ENCODE measurements at places on chromosomes 1 and 21.

GRCh38 chr1:228460821-228461220 is 26.4 kb upstream of the RNF187 start:
- DNase-seq, result no peak

- DNase-seq, result no peak
Measured at GRCh38 chr1:230940848-230941247, 37.8 kb downstream of the TTC13 start.

DNA sequence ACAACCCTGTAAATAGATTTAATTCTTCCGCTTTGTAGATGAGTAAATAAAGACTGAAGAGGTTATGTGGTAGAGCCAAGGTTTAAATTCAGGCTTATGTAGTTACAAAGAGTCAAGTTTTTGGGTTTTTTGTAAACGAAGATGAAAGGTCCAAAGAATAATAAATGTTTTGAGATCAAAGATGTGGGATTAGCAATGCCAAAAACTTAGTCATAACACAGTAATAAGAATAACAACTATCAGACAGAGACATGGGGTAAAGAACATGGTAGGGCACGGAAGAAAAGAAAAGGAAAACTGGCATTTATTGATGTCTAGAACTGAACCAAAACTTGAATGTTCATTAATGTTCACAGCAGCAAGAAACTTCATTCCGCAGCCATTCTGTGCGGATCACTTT is 42.9 kb downstream of the EXTL2 start:
- DNase-seq, result no peak

DNA sequence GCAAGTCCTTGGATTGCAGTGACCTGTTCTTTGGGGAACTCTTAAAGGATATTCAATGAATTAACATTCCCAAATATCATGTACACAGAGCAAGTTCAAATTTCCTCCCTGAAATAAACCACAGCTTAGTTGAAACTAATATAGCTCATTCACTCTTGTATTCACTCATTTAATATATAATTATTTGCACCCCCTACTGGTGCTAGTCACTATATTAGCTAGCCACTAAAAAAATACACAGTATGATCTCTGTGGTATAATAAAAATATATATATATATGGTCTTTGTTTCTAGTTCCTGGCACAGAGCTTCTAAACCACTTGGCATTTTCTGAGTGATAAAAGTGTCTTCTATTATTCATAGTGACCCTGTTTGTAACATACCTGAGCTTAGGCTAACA is 177.3 kb upstream of the LYPLAL1 start:
- no peak for DNase-seq

DNA sequence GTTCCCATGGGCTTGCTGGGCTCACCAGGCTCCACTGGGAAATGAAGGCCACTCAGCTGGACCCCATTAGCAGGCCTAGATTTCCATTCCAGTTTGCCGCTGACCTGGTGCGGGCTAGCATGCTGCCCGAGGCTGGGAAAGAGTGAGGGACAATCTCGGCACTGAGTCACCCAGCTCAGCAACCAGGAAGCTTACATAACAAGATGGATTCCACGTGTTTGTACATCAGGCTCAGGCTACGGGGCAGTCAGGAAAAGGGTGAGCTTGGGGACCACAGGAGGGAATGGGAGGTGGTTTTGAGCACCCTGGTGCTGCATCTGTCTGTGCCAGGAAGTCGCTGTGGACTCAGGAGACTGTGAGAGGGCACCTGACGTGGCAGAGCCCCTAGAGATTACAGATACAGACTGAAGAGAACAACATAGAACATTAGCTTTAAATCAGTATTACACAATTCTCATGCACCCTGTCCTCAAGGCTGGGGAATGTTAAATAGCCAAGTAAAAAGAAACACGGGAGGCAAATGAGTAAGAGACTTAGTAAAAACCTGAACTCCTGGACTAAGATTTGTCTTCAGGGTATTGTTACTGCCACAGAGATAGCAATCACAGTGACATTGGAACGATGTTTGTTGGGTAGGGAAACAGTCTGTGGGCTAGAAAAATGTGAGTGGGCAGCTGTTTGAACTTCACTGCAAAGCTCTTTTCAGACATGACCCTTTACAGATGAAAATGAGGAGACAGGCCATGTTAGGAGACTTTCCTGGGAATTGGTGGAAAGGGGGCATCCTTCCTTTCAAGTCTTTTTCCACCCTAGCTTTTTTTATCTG is 51.1 kb downstream of the GLUL start:
- DNase-seq, result no peak

GRCh38 chr1:77038000-77038399 is 170.7 kb downstream of the ST6GALNAC5 start:
- no peak for DNase-seq

DNA sequence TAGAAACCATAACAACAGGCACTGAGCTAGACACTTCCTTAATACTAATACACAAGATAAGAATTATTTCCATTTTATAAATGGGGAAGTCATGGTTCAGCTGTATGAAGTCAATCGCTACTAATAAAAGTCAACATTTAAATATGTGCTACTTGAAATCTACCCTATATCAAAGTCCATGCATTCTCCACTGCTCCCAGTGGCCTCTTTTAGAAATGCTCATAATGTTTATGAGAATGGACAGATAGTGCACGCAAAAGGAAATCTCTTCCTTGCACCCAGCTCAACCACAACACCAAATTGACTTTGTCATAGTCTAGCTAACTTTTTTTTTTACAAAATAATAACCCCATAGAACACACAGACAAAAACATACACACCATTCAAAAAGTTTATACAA is 281.7 kb upstream of the CXADR start:
- DNase-seq, result no peak

DNA sequence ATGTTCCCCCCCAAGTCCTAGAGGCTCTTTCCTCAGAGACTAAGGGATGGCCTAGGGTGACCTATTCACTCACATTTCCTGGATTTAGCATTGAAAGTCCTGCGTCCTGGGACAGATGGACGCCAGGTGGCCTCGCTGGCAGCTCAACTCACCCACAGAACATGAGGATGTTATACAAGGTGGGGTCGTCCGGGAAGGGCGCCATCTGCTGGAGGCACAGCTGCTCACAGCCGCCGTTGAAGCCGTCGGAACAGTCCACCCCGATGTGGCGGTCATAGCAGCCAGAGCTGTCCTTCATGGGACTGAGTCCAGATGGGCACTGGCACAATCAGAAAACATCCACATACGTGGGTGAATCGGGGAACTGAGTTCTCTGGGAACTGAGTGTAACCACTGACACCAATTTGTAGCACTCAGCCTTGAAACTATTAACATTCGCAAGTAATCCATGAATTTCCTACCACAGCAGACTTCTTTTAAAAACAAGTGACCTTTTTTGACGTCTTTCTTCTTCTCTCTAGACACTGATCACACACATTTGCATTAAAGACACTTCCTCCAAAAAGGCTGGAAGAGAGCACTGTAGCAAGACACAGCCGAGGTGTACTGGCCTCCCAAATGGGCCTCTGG is 215.4 kb downstream of the ASTN1 start:
- DNase-seq, result peak; percentile 42

DNA sequence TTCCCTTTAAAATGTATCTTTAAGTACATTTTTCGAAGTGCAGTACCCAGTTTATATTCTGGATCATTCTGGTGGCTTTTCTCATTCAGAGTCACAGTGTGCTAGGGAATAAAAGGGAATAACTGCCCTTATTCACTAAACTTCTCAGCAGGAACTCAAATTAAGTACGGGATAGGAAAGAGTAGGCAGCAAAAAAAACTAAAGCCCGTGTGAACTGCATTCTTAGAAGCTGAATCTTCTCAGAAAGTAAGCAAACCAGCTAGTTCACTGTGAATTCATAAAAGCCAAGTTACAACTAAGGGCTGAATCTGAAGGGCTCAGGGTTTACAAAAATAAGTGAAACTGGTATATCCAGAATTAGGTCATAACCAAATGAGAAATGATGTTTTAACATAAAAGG is 22.0 kb downstream of the PRPF38A start:
- DNase-seq, result no peak

DNA sequence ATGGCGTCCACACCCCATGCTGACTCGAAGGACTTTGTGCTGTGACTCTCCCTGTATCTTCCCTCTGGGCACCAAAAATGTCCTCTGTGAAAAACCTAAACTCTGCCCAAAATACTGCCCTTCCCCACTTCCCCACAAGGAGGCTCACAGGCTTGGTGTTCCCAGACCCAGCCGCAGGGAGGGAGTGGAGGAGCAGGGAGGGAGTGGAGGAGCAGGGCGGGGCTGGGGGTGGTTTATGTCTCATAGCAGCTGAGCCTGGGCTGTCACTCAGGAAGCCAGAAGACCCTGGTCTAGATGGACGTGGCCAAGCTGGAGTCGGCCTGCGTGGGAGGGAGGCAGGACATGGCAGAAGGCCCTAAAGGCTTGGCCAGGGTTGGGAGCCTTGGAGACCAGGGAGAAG is 461.7 kb downstream of the PTPRU start:
- DNase-seq, result no peak

DNA sequence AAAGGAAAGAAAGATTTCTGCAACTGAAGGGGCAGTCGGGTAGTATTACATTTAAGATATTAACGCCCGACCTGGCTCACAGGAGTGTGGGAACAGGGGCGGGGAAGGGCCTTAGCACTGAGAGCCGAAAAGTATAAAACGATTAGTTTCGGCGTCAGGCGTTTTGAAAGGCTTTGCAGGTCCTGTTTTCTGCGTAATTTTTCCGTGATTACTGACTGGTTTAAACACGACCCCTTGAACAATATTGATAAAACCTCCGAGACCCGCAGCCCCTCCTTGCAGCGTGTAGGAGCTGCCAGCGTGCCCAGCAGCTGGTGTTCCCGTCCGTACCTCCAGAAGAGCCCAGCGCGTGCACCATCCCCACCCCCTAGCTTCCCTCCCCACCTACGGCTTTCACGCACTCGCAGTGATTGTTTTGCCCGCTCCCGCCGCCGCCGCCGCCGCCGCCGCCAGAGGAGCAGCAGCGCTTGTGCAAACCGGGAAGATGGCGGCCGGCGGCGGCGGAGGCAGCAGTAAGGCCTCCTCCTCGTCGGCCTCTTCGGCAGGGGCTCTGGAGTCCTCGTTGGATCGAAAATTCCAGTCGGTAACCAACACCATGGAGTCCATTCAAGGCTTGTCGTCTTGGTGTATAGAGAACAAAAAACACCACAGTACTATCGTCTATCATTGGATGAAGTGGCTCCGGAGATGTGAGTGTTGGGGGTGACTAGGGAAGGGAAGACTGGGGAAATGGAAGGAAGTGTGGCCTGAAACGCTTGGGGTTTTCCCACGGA is 470 bp downstream of the RPRD2 start:
- DNase-seq, result peak; percentile 75
